HS-5 (cell line): ENCODE measurements at places on chromosomes 6 and 20.

- no peak for DNase-seq
Measured at GRCh38 chr6:82902290-82902689, 163.4 kb downstream of the UBE3D start.

- DNase-seq = no peak
Measured at GRCh38 chr6:163842467-163842866, 427.9 kb downstream of the QKI start.

DNA sequence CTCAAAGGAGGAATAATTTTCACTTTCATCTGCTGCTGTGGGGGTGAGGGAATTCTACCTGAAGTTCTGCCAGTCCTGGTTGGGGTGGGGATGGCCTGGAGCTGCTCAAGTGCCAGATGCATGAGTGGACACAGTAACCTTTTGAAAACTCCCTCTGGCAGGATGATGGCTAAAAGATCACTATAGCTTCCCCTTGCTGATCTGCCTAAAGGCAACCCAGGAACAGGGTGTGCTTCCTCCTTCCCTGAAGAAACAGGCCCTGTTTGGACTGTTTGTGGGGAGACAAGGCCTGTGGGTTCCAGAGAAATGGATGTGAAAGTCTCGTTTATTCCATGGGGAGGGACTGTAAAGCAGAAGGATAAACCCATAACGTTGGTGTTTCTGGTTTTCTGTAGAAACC is 176.9 kb downstream of the DTNBP1 start:
- no peak for DNase-seq

- DNase-seq = no peak
Measured at GRCh38 chr6:157537556-157537955, 156.6 kb downstream of the ZDHHC14 start.

DNA sequence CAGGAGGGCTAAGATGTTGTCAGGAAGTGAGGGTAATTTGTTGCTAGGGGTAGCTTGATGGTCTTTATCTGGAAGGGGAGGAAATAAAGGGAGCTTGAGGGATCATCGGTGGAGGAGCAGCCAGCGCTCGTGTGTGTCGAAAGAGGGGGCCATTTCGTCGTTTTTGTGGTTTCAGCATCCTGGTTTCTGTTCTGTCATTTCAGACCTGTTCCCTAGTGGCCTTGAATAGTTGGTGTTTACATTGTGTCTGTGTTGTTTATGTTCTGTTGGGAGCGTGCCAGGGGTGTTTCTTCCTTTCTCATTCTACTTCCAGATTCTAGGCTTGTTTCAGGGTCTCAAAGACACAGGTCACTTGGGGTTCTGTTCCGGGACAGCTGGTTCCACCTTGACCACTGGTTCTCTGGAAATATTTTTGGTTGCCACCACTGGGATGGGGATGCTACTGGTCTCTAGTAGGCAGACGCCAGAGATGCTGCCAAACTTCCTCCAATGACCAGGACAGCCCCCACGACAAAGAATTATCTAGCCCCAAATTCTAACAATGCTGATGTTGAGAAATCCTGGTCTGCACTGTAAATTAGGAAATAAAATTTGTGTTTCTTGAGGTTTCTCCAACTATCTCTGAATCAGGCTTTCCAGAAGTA is 113.9 kb upstream of the NAA20 start:
- DNase-seq = no peak
